Central memory CD8-positive, alpha-beta T cell (primary cell): ENCODE measurements at places on chromosomes 2 and 18.

DNA sequence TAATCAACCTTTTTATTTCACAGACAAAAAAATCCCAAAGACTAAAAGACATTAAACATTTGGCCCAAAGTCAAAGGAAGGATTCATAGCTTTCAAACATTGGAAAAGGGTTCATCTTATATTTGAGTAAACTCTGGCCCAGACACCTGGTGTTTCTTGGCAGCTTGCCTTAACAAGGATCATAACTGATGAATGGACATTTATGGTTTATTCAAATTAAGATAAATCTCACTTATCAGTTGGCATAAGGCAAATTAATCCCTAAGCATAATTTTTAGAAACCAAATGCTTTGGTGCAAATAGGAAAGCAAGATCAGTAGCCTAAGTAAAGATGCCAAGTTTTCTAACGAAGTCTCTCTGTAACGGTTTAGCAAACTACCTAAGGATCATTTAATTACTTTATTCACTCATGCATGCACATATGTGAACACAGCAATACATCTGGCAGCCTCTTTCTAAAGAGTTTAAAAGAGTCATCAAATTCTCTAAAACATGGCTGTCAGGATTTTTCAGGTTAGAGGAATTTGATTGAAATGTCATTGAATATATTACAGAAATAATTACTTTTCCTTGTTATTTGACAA, 323.4 kb upstream of the RBMS1 start:
- no peak for DNase-seq

- DNase-seq: no peak
Observed at GRCh38 chr2:177923323-177923722, 149.3 kb downstream of the PDE11A start.

DNA sequence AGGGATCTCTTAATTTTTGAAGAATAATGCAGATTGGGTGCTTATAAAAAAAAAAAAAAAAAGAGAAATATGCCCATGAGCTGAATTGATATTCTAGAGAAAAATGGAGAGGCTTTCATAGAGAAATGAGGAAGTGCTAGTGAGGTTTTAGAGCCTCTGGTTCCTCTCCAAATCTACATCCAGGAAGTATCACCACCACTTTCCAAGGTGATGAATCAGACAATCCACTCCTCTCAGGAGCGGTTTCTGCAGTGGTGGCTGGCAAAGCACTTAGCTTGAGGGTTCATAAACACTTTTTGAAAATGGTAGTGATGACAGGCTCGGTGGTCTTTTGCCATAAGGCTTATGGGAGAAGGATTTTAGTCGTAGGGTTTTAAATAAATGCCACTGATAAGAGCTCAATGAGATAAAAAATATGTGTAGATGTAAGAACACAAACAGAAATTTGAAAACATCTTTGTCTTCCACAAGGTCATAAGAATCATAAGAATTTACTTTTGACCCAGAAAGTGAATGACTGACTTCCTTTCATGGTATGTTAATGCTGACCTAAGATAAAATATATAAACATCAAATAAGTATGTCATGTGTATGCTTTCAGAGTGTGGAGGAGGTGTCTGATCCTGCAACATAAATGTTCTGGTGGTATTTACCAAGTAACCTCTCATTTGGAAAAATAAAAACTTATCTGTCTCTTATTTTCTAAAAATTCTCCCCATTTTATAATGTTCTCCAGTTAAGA, 42.1 kb upstream of the DSG1 start:
- DNase-seq: no peak

DNA sequence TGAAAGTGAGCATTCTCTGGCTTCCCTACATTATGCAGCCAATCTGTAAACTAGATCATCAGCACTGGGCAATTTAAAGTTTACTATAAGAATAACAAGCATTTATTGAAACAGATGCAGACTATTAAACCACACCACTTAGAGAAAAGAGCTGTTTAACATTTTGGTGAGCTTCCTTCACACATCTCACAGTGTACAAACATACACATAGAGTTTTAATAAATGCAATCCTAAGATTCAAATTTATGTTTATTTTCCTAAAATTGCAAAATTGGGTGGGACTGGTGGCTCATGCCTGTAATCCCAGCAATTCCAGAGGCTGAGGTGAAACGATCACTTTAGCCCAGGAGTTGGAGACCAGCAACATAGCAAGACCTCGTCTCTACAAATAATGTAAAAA, 199.3 kb downstream of the SH3BP4 start:
- DNase-seq: no peak

GRCh38 chr2:77296791-77297190, 225.4 kb downstream of the LRRTM4 start:
- no peak for DNase-seq

DNA sequence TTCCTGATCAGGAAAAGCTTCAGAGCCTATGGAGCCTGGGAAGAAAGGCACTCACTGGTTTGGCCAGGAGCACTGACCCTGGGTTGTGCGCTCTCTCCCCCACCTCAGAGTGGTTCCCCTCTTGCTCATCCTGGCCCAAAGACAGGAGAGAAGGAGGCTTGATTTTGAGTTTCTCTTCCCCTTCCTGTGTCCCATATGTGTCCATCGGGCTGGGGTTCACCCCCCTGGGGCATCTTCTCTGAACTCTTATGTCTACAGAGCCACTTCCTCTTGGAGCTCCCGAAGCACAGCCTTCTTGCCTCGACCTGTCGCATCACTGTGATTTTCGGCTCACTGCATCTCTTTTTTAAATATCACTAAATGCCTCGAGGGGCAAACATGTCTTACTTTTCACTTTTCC, 692.3 kb downstream of the RNF144A start:
- DNase-seq: no peak
